ENCODE measurements at places on chromosomes 4 and X.

DNA sequence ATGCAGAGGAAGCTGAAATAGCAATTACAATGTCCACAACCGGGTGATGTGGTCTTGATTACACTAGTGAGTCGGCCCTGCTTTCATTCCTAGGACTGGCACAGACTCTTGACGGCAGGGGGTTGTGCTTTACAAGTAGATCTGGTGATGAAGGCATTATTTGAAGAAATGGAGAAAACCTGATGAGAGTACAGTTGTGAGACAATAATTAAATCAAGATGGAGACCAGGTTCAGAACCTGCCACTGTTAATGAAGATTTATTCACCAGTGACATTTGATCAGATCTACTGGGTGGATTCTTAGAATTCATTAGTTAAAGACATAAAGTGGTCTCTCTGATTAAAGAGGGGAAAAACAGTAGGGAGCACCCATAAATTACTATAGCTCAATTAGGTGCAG is 747.2 kb downstream of the STPG2 start:
- DNase-seq, result no peak

GRCh38 chr4:101853028-101853427 is 62.5 kb downstream of the BANK1 start:
- DNase-seq, result no peak

DNA sequence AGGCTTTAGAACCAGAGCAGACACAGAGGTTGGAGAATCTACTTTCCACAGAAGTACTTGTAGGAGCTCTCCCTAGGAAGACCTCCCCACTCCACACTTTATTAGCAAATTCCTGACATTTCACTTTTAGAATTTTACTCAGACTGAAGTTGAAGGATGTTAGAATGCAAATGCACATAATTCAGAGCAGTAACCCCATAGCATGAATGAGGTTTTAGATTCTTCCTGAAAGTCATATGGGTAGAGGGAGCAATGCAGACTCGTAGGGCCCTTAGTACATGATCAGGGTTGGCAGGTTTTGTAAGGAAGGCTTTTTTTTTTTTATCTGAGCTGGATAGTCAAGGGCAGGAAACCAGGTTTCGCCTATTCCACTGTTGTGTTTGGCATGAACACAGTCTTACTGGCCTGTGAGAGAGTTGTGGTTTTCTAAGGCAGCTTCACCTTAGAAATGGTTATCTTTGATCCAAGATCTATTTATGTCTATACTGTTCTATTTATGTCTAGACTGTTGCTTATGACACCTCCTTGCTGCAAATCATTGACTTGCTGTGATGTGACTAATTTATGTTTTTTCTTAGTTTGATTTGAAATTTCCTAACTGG is 48.9 kb downstream of the SPATA18 start:
- DNase-seq, result peak; percentile 40

- no peak for DNase-seq
Measured at GRCh38 chrX:154607370-154607769, 11.7 kb downstream of the CTAG1B start.

DNA sequence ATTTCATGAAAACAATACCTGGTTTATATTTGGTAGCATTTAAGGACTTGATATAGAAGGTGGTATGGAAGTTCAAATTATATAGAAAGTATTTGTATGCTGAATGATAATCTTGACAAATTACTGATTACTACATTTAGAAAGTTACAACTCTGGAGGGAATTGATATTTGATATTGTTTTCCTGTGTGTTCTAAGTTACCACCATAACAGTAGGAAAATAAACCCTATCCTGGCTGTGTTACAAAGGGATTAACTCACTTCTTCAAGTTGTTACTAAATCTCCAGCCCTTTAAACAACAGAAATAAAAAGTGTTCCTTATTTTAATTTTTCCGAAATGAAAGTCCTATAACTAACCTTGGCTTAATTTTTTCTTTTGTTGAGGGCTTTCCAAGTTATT is 36.6 kb downstream of the FHL1 start:
- peak; percentile 67 for DNase-seq

DNA sequence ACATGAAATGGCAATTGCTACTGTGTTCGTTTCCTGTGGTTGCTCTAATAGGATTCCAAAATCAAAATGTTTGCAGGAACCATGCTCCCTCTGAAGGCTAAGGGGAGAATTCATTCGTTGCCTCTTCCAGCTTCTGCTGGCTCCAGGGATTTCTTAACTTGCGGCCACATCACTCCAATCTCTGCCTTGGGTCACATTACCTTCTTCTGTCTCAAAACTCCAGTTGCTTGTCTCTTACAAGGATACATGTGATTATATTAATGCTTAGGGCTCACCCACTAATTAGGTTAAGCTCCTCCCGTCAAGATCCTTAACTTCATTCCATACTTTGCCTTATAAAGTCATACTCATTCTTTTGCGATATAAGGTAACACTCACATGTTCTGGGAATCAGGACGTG is 208.4 kb downstream of the RBM46 start:
- no peak for DNase-seq

DNA sequence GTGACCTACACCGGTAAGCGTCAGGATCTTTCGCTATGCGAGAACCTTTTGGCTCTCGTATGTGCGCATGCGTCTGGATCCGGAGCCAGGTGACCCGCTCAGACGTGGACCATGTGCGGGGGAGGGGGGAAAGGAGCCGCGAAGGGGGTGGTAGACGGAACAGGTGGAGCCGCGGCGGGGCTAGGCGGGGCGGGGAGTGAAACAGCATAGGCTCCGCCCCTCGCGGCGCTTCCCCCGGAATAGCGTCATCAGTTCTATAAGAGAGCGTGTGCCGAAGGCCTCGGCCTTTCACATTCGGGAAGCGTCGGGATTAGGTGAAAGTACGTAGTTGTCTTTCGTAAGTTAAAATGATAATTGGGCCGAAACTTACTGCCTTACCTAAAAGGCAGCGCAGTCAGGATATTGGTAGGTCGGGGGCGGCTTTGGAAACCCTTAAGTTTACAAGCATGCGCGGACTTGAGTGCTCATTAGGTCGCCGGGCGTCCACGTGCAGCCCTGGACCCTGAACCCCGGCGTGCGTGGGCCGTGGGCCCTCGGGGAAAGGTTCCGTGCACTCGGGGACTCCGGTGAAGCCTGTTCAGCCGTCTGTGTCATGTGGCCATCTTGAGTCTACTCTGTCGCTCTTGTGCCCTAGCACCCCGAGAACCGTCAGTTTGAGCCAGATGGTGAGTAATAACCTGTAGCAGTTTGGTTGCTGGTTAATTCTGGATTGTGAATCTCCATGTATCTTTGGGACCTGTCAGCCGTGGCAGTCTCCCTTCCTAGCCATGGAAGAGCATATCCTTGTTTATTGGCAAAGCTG is 74.1 kb downstream of the PRSS12 start:
- peak; percentile 87 for DNase-seq

DNA sequence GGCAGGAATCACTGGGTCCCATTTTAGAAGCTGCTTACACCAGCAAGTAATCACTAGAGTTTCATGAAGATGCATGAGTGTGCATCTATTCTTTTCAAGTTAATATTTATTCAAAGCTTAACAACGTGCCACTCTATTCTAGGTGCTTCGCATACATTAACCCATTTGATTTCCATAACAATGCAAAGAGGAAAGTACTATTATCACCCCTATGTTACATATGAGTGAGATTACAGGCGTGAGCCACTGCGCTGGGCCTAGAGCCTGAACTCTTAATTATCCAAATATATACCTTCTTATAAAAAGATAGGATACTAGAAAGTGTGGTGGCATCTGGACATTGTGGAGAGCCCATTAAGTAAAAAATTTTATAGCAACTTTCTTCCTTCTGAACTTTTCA is 65.4 kb downstream of the CXCL13 start:
- DNase-seq, result no peak

- no peak for DNase-seq
Measured at GRCh38 chr4:77651820-77652219, 46.2 kb downstream of the CXCL13 start.

- DNase-seq, result no peak
Measured at GRCh38 chr4:66972087-66972486, 573.2 kb downstream of the CENPC start.

DNA sequence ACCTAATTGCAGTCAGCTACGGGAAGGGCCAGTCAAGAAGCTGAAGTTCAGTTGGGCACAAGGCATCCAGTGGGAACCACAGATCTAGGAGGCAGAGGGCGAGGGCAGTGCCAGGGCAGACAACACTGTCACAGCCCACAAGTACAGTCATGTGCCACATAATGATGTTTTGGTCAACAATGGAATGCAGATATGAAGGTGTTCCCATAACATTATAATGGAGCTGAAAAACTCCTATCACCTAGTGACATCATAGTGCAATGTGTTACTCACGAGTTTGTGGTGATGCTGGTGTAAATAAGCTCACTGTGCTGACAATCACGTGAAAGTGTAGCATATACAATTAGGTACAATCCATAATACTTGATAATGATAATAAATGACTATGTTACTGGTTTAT is 4.5 kb upstream of the TMEM255A start:
- DNase-seq, result no peak

DNA sequence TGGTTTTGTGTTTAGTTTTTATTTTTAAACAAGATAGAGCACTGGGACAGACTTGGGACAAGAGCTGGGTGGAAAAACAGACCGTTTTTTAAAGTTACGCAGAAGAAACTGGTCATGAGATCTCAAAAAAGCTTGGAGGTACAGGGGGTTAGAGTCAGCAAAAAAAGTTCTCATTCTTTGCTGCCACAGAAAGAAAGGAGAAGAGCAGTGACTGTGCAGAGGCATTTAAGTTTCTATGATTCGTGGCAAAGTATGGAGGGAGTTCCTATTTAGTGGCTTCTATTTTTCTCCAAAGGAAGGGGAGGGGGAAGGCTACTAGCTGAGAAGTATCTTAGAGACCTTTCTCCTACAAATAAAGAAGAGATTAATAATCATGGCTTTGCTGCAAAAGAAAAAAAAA is 68.3 kb downstream of the MANBA start:
- DNase-seq, result no peak

DNA sequence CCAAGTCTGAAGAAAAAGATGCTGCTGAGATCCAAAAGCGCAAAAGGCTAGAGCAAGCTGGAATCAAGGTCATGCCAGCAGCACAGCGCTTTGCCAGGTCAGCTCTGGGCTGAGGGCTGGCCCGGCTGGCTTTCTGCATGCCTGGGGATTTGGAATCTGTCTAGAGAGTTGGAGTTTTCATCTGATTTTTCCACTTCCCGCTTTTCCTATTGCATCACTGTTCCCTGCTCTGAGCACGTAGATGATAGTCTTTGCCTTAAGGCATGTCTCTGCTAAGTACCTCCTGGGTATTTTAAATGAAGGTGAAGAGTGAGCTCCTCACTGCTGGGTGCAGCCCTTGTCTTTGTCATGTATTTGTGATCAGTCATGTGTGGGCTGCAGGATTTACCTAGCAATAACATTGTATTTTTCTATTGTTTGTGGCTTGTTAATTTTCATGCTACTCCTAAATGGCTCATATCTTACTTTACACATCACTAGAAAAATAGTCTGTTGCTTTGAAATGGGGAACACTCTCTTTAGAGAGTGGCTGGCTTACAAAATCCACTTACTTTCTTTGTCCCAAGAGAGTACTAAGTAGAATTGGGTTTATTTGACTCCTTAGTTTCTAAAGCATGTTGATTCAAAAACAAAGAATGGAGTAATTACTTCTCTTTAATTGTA is 82.8 kb downstream of the LIMCH1 start:
- DNase-seq, result no peak

- DNase-seq, result no peak
Measured at GRCh38 chrX:71638409-71638808, 20.1 kb upstream of the CXCR3 start.

- DNase-seq, result peak; percentile 73
Measured at GRCh38 chrX:153333266-153333665, 687 bp upstream of the ZNF275 start.

GRCh38 chr4:6125103-6125651 is 75.2 kb downstream of the JAKMIP1 start:
- DNase-seq, result no peak

DNA sequence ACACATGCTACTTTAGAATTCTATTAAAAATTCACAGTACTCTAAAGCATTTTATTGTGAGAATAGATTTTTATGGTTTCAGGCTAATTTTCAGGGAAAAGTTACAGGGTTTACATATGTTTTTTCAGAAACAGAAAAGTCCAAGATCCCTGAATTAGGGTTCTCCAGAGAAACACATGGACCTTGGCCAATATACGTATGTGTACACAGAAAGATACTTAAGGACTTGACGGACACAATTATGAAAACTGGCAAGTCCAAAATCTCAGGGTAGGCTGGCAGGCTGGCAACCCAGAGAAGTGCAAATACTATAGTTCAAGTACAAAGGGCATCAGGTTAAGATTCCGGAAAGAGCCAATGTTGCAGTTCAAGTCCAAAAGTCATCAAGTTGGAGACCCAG is 1897.8 kb upstream of the PCDH10 start:
- no peak for DNase-seq

- peak; percentile 41 for DNase-seq
Measured at GRCh38 chr4:108636246-108636645, 14.2 kb upstream of the OSTC start.

DNA sequence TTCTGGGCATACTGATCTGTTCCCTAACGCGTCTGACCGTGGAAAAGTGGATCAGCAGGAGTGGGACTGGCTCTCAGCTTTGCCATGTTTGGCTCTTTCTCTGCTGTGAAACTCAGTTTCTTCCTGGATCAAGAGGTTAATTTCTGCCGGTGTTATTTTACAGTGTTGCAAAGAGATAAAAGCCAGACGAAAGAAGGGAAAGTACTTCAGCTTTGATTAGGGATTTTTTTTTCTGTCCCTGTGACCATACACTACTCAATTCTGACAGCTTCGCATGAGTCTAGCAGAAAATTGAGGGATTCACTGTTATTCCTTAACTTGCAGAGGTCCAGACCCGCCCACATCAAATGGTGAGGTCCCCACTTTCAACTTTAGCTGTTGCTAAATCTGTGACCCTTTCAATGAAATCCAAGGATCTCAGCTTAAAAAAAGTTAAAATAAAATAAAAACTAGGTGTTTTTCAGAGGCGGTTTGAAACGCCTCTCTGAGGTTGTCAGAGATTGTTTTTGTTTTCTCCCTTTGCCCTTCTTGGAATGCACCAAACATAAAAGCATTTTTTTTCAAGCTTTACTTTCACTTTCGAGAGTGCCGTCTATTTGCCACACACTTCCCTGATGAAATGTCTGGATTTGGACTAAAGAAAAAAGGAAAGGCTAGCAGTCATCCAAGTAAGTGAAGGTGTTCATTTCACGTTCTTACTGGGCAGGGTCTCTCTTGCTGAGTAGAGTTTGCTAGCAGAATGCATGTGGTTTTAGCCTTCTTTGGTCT is at the start of gene TLR3:
Gene TLR3 (plus strand): TSS at position 576 of the 768 bp plus-strand sequence. CDS start 7,464 bp downstream, outside the sequence.
- peak; percentile 49 for DNase-seq

GRCh38 chr4:39741401-39741800 is 43.5 kb downstream of the UBE2K start:
- peak; percentile 4 for DNase-seq

DNA sequence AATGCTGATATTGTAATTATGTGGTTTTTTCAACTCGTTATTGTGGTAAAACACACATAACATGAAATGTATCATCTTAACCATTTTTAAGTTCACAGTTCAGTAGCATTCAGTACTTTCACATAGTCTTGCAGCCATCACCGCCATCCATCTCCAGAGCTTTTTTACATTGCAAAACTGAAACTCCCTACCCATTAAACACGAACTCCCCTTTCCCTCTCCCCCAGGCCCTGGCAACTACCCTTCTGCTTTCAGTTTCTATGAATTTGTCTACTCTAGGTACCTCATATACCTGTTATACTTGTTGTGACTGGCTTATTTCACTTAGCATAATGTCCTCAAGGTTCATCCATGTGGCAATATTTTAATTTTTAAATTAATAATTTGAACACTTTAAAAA is 380.6 kb downstream of the MAPK10 start:
- DNase-seq, result no peak
